ENCODE measurements at places on chromosomes 2 and 18. TPM values are rescaled to one million over a fixed set of nuclear protein-coding genes. Genes with fewer than 3 reads are reported as not detected.

Gene GRB14
- total RNA-seq, result not detected

Gene MRO
- total RNA-seq, result not detected

Gene RTKN
- 1.1 TPM for total RNA-seq

Gene TUBA3E
- not detected for total RNA-seq

Gene ALKAL2
- not detected for total RNA-seq

Gene TBC1D8
- total RNA-seq, result 0.58 TPM

Gene KCNJ3
- not detected for total RNA-seq

Gene MDH1B
- 0.15 TPM for total RNA-seq

Gene G6PC2
- not detected for total RNA-seq

Gene CELF4
- total RNA-seq, result not detected

Gene CTAGE1
- not detected for total RNA-seq

DNA sequence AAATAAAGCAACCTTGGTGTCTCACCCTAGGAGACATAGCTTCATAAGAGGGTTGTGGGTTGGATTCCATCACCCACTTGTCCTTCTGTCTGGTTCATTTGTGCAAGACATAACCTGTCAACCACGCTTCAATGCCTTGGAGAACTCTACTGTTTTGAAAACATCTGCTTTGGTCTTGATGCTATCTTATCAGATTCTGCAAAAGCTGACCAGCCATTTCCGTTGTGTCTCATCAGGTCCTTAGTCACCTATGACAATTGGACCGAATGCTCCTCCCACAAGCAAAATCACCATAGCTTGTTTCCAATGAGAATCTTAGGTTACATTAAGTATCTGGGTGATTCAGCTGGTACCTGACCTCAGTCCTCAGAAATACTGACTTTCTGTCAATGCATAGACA lies 35.4 kb downstream of the STAT4 start:
- peak; percentile 73 for DNase-seq
- peak overlapping the region; percentile 40 for H3K4me3 ChIP-seq
- peaks cover 67% of the 10 kb centered on the region for H3K36me3 ChIP-seq
- H3K4me1 ChIP-seq, result peaks cover 64% of the 10 kb centered on the region
- H3K27me3 ChIP-seq, result no peaks in the 10 kb centered on the region

DNA sequence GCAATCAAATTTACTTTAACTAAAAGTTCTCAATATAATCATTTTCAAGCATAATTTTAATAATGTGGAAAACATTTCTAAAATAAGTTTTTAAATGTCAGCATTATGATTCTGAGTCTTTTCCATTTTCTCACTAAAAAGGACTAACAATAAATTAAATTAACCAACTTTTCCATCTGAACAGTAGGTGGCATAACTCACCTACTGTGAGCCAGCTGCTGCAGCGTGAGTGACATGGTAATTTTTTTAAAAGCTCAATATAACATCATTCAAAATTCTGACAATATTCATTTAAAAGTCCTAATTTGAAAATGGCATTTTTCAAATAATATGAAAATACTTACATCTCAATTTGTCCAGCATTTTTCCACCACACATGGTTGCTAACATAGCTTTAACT lies 66.5 kb downstream of the DTNB start:
- no peaks in the 10 kb centered on the region for H3K36me3 ChIP-seq
- H3K27ac ChIP-seq, result no peak overlapping the region
- DNase-seq, result no peak
- H3K4me1 ChIP-seq, result peaks cover 15% of the 10 kb centered on the region
- no peak overlapping the region for H3K4me3 ChIP-seq
- no peaks in the 10 kb centered on the region for H3K27me3 ChIP-seq

- peaks cover 4% of the 10 kb centered on the region for H3K36me3 ChIP-seq
- H3K27me3 ChIP-seq, result no peaks in the 10 kb centered on the region
- H3K4me3 ChIP-seq, result no peak overlapping the region
- no peaks in the 10 kb centered on the region for H3K4me1 ChIP-seq
These were observed 39.7 kb downstream of the DHX57 start for GRCh38 chr2:38835990-38836389.

DNA sequence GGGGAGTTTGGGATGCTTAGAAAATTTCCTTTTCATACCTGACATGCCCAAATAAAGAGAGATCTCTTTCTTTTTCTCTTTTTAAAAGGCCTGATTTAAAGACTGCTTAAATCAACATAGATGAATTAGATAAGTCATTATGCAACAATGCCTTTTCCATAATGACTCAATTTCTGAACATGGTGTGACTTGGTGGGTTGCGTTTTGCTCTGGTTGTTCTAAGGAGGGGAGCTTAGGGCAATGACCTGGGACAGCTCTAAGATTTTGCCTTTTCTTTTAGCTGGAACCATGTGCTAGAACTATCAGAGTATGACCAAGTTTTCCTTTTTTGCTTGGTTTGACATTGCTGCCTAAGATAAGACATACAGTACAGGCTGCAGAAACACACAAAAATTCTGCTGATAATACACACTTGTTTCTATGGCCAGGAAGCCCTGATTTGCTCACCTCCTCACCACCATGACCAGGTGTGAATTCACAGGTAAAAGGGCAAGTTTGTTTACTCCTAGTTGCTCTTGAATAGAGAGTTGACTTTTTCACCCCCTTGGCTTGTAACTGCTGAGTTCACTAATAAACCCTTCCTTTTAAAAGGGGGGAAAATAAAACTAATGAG lies 58.1 kb upstream of the IL1RL1 start:
- peak overlapping the region; percentile 58 for H3K27ac ChIP-seq
- peaks cover 61% of the 10 kb centered on the region for H3K4me1 ChIP-seq
- H3K36me3 ChIP-seq, result peaks cover 17% of the 10 kb centered on the region

- H3K4me1 ChIP-seq, result no peaks in the 10 kb centered on the region
- H3K27ac ChIP-seq, result no peak overlapping the region
- no peak overlapping the region for H3K4me3 ChIP-seq
- no peaks in the 10 kb centered on the region for H3K36me3 ChIP-seq
These were observed 1.1 kb downstream of the PID1 start for GRCh38 chr2:229269941-229270340.

GRCh38 chr2:221552291-221552690 lies 19.8 kb downstream of the EPHA4 start:
- H3K27ac ChIP-seq, result no peak overlapping the region
- peaks cover 5% of the 10 kb centered on the region for H3K36me3 ChIP-seq

DNA sequence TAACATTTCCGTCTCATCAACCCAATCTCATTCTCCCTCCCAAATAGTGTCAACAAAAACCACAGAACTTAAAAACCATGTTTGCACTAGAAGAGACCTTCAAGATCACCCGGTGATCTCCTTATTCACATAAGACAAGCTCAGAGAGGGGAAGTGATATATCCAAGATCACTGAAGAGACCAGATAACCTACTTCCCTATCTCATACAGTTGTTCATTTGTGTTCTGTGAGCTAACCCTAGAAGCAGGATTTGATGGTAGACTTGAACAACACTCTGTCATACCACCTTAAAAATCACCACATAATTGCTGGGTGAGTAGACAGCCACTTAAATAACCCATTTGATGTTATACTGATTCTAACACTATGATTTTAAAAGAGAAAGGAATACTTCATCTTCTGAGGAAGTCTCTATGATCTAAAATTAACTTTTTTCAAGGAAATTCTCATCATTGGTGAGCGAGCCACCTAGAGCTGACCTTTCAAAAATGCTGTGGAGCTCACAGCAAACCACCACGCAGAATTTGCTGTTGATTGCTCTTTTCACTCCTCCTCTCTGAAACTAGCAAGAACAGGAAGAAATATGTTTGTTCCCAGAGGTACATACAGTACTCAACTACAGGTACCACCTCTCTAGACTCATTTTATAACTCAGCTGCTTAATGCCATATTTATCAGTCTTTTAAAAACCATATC lies 15.1 kb downstream of the AAK1 start:
- H3K4me3 ChIP-seq, result no peak overlapping the region
- H3K4me1 ChIP-seq, result peaks cover 20% of the 10 kb centered on the region
- H3K27me3 ChIP-seq, result no peaks in the 10 kb centered on the region
- H3K36me3 ChIP-seq, result peaks cover 12% of the 10 kb centered on the region
- no peak overlapping the region for H3K27ac ChIP-seq

DNA sequence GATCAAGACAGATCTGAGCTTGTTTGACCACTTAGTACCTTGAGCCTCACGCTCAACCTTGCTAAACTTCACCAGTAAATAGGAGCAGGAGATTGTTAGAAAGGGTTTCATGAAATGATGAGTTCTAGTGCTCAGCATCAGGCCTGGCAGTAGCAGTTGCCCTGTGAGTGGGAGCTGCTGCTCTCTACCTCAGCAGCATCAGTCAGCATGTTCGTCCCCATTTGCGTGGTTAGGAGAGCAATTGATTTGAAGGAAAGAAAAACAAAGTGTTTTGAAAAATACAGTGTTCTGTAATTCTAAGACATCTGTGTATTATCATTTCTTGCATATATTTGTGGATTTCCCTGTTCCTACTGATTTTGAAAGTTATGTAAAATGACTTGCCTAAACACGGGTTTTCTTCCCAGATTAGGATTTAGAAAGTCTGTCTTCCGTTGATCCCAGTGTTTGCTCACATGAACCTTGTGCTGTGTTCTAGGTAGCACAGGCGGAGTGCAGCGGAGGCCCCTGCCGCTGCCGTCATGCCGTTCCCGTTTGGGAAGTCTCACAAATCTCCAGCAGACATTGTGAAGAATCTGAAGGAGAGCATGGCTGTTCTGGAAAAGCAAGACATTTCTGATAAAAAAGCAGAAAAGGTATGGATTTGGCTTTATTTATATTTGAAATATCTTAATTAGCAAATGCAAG lies 47.0 kb downstream of the CAB39 start:
- DNase-seq, result no peak
- H3K27ac ChIP-seq, result peak overlapping the region; percentile 53
- peaks cover 68% of the 10 kb centered on the region for H3K36me3 ChIP-seq
- peaks cover 62% of the 10 kb centered on the region for H3K4me1 ChIP-seq
- H3K4me3 ChIP-seq, result no peak overlapping the region
- no peaks in the 10 kb centered on the region for H3K27me3 ChIP-seq

GRCh38 chr18:37578182-37578678 lies 12.6 kb upstream of the CELF4 start:
- DNase-seq, result no peak
- H3K27me3 ChIP-seq, result no peaks in the 10 kb centered on the region
- no peak overlapping the region for H3K27ac ChIP-seq
- no peak overlapping the region for H3K4me3 ChIP-seq
- H3K36me3 ChIP-seq, result no peaks in the 10 kb centered on the region

DNA sequence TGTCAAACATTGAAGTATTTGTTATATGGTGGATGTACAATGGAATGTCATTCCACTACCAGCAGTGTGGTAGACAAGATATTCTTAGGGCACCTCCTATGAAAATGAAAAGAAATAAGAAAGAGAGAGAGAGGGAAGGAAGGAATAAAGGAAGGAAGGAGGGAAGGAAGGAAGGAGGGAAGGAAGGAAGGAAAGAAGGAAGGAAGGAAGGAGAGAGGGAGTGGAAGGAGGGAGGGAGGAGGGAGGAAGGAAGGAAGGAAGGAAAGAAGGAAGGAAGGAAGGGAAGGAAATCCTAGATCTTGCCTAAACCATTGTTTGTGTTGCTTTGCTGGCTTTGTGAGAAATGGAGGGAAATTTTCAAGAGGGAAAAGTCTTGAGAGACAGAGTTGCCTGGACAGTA lies 50.1 kb upstream of the TCF7L1 start:
- no peak overlapping the region for H3K4me3 ChIP-seq
- peaks cover 15% of the 10 kb centered on the region for H3K27me3 ChIP-seq
- H3K4me1 ChIP-seq, result no peaks in the 10 kb centered on the region
- H3K27ac ChIP-seq, result no peak overlapping the region
- no peak for DNase-seq
- no peaks in the 10 kb centered on the region for H3K36me3 ChIP-seq

GRCh38 chr2:240498171-240498957 lies 59.4 kb downstream of the ANKMY1 start:
- H3K36me3 ChIP-seq, result peaks cover 4% of the 10 kb centered on the region
- no peak overlapping the region for H3K4me3 ChIP-seq
- DNase-seq, result no peak
- no peak overlapping the region for H3K27ac ChIP-seq
- H3K4me1 ChIP-seq, result no peaks in the 10 kb centered on the region

GRCh38 chr2:221034973-221035372 lies 537.1 kb downstream of the EPHA4 start:
- no peak for DNase-seq
- no peak overlapping the region for H3K4me3 ChIP-seq
- H3K4me1 ChIP-seq, result no peaks in the 10 kb centered on the region
- H3K36me3 ChIP-seq, result no peaks in the 10 kb centered on the region
- peaks cover 2% of the 10 kb centered on the region for H3K27me3 ChIP-seq

- no peak overlapping the region for H3K27ac ChIP-seq
- H3K4me1 ChIP-seq, result no peaks in the 10 kb centered on the region
- H3K36me3 ChIP-seq, result no peaks in the 10 kb centered on the region
- DNase-seq, result no peak
These were observed 191.9 kb upstream of the CTAGE1 start for GRCh38 chr18:22609642-22610041.

DNA sequence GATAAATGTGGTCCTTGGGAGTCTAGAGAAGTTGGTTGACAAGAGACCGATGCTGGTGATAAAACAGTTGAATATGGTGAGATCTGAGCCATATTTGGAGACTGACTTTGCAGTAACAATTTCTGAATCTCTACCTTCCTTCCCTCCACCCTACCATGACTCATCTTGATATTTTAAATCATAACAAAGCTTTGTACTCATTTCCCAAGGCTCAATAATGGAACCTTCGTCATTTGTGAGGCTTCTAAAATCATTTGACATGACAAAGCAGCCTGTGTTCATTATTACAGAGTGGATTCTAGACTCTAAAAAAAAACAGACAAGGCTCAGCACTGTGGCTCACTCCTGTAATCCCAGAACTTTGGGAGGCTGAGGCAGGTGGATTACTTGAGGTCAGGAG lies 38.5 kb upstream of the PDCL3 start:
- H3K27me3 ChIP-seq, result no peaks in the 10 kb centered on the region
- no peak for DNase-seq
- H3K36me3 ChIP-seq, result no peaks in the 10 kb centered on the region

DNA sequence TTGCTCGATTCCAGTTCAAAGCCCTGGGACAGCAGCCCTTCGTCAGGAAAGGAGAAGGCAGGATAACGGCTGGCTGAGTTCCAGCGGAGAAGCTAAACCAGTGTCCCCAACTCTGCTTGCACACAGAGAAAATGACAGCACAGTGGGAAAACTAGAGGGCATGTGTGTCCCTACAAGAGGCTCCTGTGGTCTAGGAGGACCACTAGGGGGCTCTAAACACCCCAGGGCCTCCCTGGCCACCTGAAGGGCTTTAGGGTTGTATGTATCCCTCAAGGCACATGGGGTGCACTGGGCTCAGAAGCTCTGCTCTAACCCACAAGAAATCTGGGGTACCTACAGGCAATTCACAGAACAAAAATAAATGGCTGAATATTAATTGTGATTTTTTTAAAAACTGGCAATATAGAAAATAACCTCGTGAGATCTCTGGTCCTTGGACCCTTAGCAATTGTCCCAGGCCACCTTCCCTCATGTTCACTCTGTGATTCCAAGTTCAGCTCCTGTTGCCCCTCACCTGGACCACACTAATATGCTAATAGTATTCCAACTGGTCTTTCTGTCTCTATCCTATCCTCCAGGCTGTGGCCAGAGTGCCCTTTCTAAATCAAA lies 17.5 kb downstream of the STAT1 start:
- no peaks in the 10 kb centered on the region for H3K27me3 ChIP-seq
- H3K4me1 ChIP-seq, result peaks cover 80% of the 10 kb centered on the region
- no peak overlapping the region for H3K4me3 ChIP-seq
- peak; percentile 34 for DNase-seq
- peak overlapping the region; percentile 71 for H3K27ac ChIP-seq

Data from activated CD4-positive, alpha-beta memory T cell treated with anti-CD3 and anti-CD28 coated beads, Interleukin-2, amount 10 ng/mL, durations not matched to agents 7 days and 5 days (primary cell).